ENCODE measurements at places on chromosomes 16 and 17.
A peak's percentile ranks its signal among the peaks of the same experiment; 100 is the strongest.

DNA sequence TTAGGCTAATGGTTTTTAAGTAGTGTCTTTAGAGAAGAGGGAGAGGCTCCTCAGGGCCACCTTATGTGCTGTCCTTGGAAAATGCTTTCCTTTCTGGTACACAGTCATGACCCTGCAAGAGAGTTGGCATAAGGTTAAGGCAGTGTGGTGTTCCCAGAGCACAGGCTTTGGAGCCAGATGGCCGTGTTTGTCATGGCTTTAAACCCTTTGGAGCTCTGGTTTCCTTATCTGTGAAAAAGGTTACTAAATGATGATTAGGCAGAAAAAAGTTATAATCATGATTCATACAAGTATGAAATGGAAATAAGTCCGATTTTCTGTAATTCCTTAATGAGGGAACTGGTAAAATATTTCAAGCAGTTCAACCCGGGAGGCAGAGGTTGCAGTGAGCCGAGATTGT lies 13.2 kb downstream of the UTP4 start:
- no peak for DNase-seq

DNA sequence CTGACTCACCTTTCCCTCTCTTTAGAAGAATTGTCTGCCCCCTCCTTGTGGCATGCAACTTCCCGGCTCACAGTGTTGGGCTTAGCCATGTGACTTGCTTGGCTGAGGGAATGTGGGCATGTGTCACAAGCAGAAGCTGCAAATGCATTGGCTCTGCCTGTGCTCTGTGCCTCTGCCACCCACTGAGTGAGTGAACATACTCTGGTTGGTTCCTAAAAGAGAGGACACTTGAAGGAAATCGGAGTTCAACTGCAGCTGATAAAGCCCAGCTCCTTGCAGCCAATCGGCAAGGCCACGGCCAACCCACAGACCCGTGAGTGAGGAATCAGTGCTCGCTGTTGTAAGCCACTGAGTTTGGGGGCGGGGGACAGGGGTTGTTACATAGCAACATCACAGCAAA lies 10.9 kb upstream of the GINS2 start:
- DNase-seq = no peak

DNA sequence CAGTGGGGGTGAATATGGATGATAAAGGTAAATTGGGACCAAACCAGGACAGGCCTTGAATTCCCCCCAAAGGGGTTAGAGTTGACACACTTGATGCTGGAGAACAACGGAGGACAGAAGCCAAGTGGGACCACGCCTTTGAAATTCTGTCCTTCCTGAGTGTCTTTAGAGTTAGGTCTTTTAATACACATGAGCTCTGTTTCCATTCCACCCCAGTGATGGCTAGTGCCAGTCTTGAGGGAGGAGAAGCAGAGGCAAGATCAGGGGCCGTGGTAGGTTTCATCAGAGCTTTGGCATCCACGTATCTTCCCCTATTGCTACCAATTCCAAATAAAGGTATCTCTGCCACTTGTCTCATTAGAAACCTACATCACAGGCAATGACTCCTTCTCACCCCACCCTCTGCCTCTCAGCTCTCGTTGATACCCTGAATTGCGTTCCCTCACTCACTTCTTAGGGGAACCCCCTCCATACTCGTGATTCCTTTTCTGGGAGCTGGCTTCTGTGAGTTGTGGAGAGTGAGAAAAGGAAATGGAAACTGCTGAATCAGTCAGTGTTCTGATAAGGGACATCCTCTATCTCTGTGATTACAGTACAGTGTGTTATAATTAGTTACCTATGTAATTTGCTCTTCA lies 2.4 kb upstream of the CCL3L1 start:
- DNase-seq = peak; percentile 68

DNA sequence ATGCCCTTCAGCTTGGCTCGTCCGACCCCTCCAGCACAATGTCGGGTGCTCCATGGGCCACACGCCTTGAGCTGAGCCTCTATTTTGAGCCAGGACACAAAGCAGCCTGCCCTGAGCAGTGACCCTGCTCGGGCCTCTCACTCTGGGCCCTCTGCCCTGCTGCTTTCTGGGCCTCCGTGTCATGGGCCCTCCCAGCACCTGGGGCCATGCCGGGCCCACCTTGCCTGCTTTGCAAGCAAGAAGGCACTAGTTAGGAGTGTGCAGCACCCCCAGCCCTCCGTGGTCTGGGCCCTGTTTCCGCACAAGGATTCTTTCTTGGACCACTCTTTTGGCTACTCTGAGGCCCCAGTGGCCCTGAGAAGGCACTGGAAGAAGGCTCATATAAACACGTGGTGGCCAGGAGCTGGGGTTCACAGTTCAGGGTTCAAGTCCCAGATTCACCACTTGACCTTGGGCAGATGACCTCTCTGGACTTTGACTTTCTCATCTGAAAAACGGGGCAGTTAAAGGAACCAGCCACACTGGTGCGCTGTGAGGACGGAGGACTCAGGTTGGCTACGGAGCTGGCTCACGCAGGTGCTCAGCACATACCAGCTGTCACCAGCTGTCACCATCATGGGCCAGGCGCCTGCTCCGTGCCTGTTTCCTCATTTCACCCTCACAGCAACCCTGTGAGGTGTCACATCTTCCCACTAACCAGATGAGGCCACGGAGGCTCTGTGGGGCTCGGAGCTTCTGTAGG lies 166.0 kb upstream of the GSE1 start:
- DNase-seq = peak; percentile 51

DNA sequence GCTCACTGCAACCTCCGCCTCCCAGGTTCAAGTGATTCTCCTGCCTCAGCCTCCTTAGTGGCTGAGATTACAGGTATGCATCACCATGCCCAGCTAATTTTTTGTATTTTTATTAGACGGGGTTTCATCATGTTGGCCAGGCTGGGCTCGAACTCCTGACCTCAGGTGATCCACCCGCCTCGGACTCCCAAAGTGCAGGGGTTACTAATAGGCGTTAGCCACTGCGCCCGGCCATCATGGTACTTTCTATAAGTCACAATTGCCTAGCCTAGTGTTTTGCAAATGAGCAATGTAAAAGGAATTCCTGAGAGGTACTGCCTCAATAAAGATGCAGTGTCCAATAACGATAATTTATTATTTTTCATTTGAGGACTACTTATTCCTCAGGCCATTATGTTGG lies 13.9 kb upstream of the PSMC3IP start:
- DNase-seq = no peak

- DNase-seq = peak; percentile 90
Observed at GRCh38 chr17:50478391-50479381, at the start of gene RSAD1. Gene RSAD1, plus strand, starts transcription at chr17:50478860. Its CDS starts 25 bp downstream, at chr17:50478885.

DNA sequence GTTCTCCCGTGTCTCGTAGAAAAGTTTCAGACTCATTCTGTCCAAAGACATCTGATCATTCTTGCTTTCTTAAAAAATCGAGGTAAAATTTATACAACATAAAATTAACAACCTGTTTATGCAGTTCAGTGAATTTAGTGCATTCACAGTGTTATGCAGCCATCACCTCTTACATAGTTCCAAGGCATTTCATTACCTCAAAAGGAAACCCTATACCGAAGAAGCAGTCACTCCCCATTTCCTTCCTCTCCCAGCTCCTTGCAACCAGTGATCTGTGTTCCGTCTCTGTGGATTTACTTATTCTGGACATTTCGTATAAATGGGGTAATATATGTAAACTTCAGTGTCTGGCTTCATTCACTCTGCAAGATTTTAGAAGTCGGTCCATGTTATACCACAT lies 103.5 kb upstream of the HS3ST3A1 start:
- DNase-seq = no peak

DNA sequence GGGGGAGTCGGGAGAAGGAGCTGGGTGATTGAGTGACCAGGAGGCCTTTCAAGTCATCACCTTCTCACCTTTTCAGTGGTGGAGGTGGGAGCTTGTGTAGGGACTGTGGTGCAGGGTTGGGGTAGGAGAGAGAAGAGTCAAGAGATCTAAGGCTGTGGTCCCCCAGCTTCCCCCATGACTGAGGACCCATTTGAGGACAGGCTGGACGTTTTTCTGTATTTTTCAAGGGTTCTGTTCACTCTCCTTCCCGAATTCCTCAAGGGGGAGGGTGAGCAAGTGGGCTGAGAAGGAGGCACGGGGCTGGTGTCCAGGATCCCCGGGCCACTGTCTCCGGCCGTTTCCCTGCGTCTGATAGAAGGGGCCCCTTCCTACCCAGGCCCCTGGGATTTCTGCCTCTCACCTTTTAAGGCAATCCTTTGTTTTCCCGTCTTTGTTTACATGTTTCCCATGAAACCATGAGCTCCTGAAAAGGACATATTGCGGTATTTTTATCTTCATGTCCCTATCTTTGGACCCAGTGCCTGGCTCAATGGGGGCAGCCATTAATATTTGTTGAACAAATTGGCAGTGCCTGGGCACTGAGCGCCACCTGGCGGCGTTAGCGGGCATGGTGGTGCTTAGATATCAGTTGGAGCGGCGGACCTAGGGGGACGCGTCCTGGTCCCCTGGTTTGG lies 9.2 kb upstream of the CD300A start:
- DNase-seq = peak; percentile 66

- DNase-seq = no peak
Observed at GRCh38 chr16:85613604-85614337, 649 bp downstream of the GSE1 start.

DNA sequence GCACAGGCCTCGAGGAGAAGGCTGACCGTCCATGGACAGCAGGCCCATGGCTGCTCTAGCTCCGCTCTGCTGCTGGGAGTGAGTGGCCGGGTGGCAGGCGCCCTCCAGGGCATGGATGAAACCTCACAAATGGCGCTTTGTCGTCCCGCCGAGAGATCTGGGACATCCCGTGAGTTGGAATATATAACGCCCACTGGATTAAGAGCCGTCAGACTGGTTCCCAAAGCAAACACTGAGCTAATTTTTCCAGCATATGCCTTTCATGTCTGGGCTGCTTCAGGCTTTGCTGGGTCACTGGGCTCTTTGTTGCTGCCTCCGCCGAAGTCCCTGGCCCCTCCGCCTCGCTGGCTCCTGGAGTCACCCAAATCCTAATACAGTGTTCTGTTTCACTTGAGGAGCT lies 266.3 kb downstream of the FOXL1 start:
- no peak for DNase-seq
